ENCODE measurements at places on chromosomes 6 and 20. TPM values are rescaled to one million over a fixed set of nuclear protein-coding genes. Genes with fewer than 3 reads are reported as not detected.

- H3K27me3 ChIP-seq = no peaks in the 10 kb centered on the region
- H3K4me3 ChIP-seq = no peak overlapping the region
- H3K4me1 ChIP-seq = peaks cover 9% of the 10 kb centered on the region
- H3K36me3 ChIP-seq = peaks cover 7% of the 10 kb centered on the region
- H3K27ac ChIP-seq = no peak overlapping the region
- DNase-seq = no peak
These were observed 133.2 kb downstream of the MRPL14 start for GRCh38 chr6:43993881-43994523.

DNA sequence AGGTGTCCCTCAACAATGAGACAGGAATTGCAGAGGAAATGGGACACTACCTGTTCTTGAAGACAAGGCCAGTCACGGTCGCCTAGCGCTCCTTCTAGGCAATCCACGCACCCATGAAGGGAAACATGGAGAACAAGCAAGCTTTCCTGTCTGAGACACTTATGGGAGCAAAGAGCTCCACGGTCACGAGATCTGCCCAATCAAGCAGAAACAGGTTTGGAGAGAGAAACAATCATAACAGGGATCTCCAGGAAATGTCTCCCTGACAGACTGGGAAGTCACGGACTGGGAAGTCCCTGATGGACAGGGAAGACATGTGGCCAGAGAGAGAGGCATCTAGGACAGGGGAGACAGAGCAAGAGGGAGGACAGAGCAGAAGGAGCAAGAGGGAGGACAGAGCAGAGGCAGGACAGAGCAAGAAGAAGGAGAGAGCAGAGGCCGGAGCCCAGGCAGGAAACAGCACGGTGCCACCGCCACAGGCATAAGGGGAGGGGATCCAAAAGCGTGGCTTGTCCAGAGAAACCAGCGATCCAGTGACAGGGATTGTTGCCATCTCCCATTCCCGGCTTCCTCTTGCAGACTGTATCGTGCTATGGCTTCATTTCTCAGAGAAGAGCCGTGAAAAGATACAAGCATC, 167.8 kb upstream of the ZNF337 start:
- H3K4me1 ChIP-seq = peaks cover 27% of the 10 kb centered on the region
- H3K36me3 ChIP-seq = peaks cover 5% of the 10 kb centered on the region
- peaks cover 14% of the 10 kb centered on the region for H3K27me3 ChIP-seq
- DNase-seq = no peak
- peak overlapping the region; percentile 74 for H3K4me3 ChIP-seq

DNA sequence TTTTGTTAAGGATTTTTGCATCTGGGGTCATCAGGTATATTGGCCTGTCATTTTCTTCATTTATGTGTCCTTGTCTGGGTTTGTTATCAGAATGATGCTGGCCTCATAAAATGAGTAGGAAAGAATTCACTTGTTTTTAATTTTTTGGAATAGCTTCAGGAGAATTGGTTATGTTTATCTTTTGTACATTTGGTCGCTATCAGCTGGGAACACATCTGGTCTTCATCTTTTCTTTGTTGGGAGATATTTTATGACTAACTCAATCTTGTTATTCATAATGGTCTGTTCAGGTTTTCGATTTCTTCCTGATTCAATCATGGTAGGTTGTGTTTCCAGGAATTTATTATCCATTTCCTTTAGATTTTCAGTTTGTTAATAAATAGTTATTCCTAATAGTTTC, 207.5 kb upstream of the ASCC3 start:
- no peak overlapping the region for H3K4me3 ChIP-seq
- H3K27ac ChIP-seq = no peak overlapping the region
- H3K36me3 ChIP-seq = no peaks in the 10 kb centered on the region

Gene IGF2R
- 160 TPM for total RNA-seq

DNA sequence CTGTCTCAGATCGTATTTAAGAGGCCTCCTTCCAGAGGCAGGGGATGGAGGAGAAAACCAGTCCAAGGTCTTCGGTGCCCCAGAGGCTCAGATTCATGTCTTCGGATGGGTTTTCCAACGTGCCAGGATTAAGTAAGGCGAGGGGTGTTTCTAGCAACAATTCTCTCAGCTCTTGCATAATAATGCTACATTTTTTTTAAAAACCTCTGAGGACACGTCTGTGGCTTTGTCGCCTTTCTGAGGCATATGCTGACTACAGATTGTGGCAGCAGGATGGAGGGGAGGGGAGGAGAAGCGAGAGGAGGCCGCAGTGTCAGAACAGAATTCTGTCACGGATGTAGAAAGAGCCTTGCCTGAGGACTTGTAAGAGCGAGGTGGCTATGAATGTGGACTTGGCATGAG, 17.7 kb upstream of the CCDC167 start:
- H3K27ac ChIP-seq = no peak overlapping the region
- no peaks in the 10 kb centered on the region for H3K36me3 ChIP-seq
- peaks cover 18% of the 10 kb centered on the region for H3K4me1 ChIP-seq

- peaks cover 19% of the 10 kb centered on the region for H3K36me3 ChIP-seq
- H3K4me1 ChIP-seq = peaks cover 8% of the 10 kb centered on the region
- H3K4me3 ChIP-seq = peak overlapping the region; percentile 77
- H3K27me3 ChIP-seq = no peaks in the 10 kb centered on the region
- peak; percentile 63 for DNase-seq
These were observed 29.3 kb upstream of the TRIM27 start for GRCh38 chr6:28953039-28953584.

- no peaks in the 10 kb centered on the region for H3K4me1 ChIP-seq
- H3K27me3 ChIP-seq = no peaks in the 10 kb centered on the region
- peak; percentile 73 for DNase-seq
- H3K4me3 ChIP-seq = no peak overlapping the region
- H3K27ac ChIP-seq = no peak overlapping the region
These were observed 312.1 kb upstream of the DEFB112 start for GRCh38 chr6:50361641-50362331.

- H3K4me3 ChIP-seq = no peak overlapping the region
- no peak for DNase-seq
- no peak overlapping the region for H3K27ac ChIP-seq
- H3K27me3 ChIP-seq = peaks cover 19% of the 10 kb centered on the region
- H3K36me3 ChIP-seq = no peaks in the 10 kb centered on the region
- H3K4me1 ChIP-seq = peaks cover 4% of the 10 kb centered on the region
These were observed 21.5 kb upstream of the CHD6 start for GRCh38 chr20:41639630-41640029.

Gene STXBP5
- total RNA-seq = 38.5 TPM

- no peak overlapping the region for H3K27ac ChIP-seq
- H3K36me3 ChIP-seq = no peaks in the 10 kb centered on the region
- DNase-seq = no peak
- H3K4me1 ChIP-seq = no peaks in the 10 kb centered on the region
These were observed 49.7 kb upstream of the TGM3 start for GRCh38 chr20:2246069-2246491.

DNA sequence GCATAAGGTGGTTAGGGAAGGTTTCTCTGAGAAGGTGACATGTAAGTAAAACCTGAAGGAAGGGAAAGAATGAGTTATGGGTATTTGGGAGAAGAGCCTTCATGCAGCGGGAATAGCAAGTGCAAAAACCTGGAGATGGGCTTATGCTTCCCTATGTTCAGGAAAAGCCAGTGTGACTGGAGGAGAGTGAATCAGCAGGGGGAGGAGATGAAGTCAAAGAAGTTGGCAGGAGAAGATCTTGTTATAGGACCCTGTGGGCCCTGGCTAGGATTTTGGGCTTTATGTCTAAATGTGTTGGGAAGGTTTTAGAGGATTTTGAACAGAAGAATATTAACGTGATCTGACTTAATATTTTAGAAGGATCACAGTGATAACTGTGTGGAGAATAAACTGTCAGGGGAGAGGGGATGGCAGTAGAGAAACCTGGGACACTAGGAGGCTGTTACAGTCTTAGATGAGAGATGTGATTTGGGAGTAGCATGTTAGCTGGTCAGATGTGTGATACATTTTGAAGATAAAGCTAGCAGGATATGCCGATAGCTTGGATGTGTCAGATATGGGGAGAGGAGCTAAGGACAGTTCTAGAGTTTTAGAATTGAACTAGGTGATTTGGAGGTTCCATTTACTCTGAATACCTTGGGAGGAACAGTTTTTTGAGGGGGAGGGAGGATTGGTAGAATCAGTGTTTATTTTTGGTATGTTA, 41.0 kb downstream of the PHF3 start:
- no peak for DNase-seq
- H3K4me3 ChIP-seq = no peak overlapping the region
- H3K4me1 ChIP-seq = peaks cover 6% of the 10 kb centered on the region
- no peaks in the 10 kb centered on the region for H3K27me3 ChIP-seq
- no peak overlapping the region for H3K27ac ChIP-seq

DNA sequence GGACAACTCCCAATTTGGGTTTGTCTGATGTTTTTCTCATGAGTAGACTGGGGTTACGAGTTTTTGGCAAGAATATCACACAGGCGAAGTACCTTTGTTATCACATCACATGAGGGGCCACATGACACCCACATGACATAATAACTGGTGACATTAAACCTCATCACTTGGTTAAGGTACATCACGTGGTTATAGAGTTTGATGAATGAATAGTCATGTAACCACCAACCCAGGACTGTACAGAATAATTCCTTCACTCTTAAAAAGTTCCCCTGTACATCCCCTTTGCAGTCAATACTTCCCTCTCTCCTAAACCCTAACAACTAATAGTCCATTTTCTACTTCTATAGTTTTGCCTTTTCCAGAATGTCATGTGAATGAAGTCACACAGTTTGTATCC, 83.4 kb downstream of the REV3L start:
- peaks cover 80% of the 10 kb centered on the region for H3K36me3 ChIP-seq
- no peaks in the 10 kb centered on the region for H3K27me3 ChIP-seq

DNA sequence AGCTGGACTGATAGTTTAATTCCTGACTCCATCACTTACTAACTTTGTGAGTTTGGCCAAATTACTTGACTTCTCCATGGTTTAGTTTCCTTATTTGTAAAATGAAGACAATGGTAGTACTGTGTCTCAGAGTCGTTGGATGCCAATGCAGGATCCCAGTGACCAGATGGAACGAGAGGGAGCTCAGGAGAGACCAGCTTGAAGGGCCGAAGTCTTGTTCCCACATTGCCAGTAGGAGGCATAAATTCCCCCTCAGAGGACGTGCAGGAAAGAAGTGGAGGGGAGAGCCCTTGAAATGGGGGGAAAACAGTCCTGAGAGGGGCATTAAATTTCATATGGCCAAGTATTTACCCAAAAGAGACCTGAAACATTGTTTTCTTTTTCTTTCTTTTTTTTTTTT, 2.1 kb upstream of the MUC22 start:
- peaks cover 50% of the 10 kb centered on the region for H3K4me1 ChIP-seq
- peak overlapping the region; percentile 20 for H3K4me3 ChIP-seq
- H3K36me3 ChIP-seq = no peaks in the 10 kb centered on the region
- no peak for DNase-seq
- peak overlapping the region; percentile 73 for H3K27ac ChIP-seq
- no peaks in the 10 kb centered on the region for H3K27me3 ChIP-seq

GRCh38 chr6:13776602-13777001, 37.8 kb downstream of the MCUR1 start:
- H3K36me3 ChIP-seq = no peaks in the 10 kb centered on the region
- DNase-seq = no peak
- H3K27me3 ChIP-seq = no peaks in the 10 kb centered on the region
- H3K27ac ChIP-seq = no peak overlapping the region

DNA sequence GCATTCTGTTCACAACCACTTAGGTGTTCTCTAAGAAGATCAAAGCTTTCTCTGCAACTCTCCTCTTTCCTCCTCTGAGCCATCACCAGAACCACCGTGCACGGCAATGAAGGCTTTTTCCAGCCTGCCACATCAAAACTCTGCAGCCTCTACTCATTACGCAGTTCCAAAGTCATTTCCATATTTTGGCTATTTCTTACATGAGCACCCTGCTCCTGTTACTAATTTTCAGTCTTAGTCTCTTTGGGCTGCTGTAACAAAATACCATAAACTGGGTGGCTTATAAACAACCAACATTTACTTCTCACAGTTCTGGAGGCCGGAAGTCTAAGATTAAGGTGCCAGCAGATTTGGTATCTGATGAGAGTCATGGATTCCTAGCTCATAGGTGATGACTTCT, 70.4 kb upstream of the THBS2 start:
- H3K4me3 ChIP-seq = no peak overlapping the region
- no peak for DNase-seq
- H3K27ac ChIP-seq = no peak overlapping the region
- peaks cover 12% of the 10 kb centered on the region for H3K4me1 ChIP-seq

Gene TTLL9
- not detected for total RNA-seq

Gene OOEP
- total RNA-seq = not detected

Gene PI16
- not detected for total RNA-seq

- DNase-seq = no peak
- no peaks in the 10 kb centered on the region for H3K36me3 ChIP-seq
- peaks cover 18% of the 10 kb centered on the region for H3K4me1 ChIP-seq
- H3K27ac ChIP-seq = no peak overlapping the region
These were observed 38.6 kb downstream of the ZHX3 start for GRCh38 chr20:41278936-41279335.

Gene B3GAT2
- not detected for total RNA-seq

GRCh38 chr20:63667858-63668257, 9.7 kb downstream of the RTEL1 start:
- H3K27ac ChIP-seq = no peak overlapping the region
- H3K4me3 ChIP-seq = no peak overlapping the region
- no peaks in the 10 kb centered on the region for H3K27me3 ChIP-seq
- H3K36me3 ChIP-seq = peaks cover 28% of the 10 kb centered on the region
- no peak for DNase-seq
- H3K4me1 ChIP-seq = no peaks in the 10 kb centered on the region

DNA sequence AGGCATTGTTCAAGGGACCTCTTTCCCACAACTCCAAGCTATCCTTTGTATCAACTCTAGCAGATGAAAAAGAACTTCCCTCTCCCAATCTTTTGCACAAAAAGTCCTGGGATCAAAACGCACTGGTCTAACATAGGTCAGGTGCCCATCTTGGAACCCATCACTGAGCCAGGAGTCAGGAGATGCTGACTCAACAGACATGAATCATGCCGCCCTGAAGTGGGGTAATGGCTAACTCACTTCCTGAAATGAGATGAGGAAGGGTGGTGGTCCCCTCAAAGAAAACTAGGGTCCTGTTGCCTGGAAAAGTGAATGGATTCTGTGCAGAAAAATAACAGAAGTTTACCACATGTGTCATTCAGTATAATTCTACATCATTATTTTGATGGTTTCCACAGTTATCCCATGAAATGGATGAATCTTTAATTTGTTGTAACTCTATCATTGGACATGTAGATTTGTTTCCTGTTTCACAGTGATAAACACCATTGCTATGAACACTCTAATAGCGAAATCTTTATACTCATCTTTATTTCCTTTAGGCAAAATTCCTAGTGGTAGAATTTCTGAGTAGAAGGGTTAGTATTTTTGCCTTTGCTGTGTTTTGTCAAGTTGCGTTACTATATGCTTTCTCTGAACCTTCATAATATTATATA, 151.3 kb downstream of the SLC16A10 start:
- H3K36me3 ChIP-seq = no peaks in the 10 kb centered on the region
- DNase-seq = peak; percentile 63
- no peak overlapping the region for H3K27ac ChIP-seq
- no peak overlapping the region for H3K4me3 ChIP-seq

- no peak overlapping the region for H3K4me3 ChIP-seq
- H3K36me3 ChIP-seq = no peaks in the 10 kb centered on the region
- peak; percentile 17 for DNase-seq
- H3K4me1 ChIP-seq = no peaks in the 10 kb centered on the region
These were observed 11.1 kb downstream of the TMEM200A start for GRCh38 chr6:130376936-130377335.

Gene TP53TG5
- total RNA-seq = not detected

- no peaks in the 10 kb centered on the region for H3K4me1 ChIP-seq
- H3K36me3 ChIP-seq = no peaks in the 10 kb centered on the region
- H3K27ac ChIP-seq = no peak overlapping the region
- H3K27me3 ChIP-seq = no peaks in the 10 kb centered on the region
- no peak overlapping the region for H3K4me3 ChIP-seq
These were observed 31.1 kb downstream of the LRFN2 start for GRCh38 chr6:40556023-40556422.

Gene ABHD16B
- total RNA-seq = not detected
